ENCODE measurements at places on chromosomes 5 and 9.
A peak's percentile ranks its signal among the peaks of the same experiment; 100 is the strongest.

DNA sequence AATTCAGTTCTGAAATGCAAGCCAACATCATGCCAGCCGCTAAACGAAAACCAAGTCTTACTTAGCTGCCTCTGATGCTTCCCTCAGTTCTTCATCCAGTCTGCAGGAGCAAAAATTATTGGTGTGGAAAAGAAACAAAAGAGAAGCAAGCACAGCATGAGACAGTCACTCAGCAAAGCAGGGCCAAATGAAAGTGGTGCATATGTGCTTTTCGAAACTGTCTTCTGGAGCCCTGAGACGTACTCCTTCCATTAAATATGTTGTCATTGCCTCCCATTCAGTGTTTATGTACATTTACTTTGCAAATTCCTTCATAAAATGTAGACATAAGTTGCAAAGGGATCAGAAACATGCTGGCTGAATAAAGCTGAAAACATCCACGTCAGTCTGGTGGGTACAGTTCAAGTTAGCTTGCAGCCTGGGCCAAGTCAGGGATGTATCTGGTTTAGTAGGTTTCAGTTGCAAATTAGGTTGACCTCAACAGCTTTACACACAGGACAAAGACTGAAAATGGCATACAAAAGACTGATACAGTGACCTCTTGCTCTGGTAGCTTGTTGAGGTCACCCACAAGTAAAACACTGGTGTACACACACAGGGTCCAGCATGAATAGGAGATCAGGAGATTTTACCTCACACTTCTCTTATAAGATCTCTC, 139.7 kb upstream of the PCA3 start:
- DNase-seq, result no peak

DNA sequence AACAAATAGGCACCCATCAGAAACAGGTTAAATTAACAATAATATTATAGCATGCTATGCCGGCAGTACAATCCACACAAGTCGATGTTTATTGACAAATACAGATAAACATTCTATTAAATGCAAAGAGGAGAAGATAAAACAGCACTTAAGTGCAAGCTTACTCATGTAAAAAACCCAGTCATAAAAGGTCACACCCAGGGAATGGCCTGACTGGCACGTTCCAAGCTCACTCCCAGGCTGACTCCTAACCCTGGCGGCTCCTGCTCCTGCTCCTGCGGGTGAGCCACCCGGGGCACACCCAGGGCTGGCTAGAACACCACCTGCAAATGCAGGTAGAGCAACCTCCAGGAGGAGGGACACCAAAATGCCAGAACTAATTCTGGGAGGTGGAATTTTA, 66.9 kb downstream of the SEMA4D start:
- DNase-seq, result peak; percentile 56

DNA sequence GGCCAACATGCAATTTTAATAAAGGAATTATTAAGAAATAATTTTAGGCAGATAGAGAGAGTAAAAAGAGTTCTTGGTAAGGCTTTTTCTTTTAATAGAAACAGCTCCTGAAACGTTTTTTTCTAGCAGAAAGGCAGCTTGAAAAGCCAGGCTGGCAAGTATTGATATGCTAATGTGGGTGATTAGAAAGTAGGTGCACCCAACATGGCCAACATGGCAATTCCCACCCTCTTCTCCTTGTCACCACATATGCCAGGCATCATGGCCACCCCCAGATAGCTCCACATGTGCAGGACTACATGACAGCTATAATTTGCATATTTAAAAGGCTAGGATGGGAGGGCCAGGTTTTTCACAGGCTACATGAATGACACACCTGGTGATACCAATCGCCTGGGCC, 615.2 kb downstream of the PTPRD start:
- no peak for DNase-seq

DNA sequence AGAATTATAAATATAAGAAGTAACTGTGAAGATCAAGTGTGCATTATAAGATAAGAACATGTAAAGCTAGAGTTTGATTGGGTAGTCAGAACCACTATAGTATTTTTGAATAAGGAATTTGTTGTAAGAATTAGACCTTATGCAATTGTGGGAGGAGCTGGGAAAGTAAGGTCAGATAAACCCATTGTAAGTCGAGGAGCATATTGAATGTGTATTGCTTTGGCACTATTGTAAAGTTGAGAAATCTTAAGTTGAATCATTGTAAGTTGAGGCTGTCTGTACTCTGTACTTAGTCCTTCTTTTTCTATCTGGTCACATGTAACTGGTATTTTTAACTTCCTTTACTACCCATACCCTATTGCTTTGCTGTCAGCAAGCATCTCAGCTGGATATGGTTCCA, 158.7 kb downstream of the CCDC171 start:
- no peak for DNase-seq

DNA sequence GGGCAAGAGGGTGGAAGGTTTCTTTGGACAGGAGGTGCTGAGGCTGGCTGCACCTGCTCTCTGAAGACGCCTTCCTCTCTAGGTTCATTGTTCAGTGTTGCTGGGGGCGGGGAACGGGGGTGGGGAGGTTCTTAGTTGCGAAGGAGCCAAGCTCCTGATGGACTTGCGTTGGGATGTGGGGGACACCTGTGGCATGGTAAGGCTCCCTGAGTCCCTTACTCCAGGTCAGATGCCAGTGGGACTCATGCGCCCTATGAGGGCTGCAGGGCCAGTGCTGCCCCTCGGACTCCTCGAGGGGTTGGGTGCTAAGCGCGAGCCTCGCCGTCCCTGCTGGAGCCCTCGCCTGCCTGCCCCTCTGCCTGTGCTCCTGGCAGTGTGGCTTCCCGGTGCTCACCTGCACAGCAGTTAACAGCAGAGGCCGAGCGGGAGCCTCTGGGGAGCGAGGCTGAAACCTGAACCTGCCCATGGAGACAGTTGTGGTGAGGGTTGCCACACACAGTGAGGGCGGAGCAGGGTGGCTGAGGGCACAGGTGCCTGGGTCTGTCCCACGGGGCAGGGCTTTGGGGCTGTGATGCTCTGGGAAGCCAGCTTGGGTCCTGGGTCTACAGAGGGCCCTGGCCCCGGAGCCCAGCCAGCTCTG, 5.5 kb downstream of the RNU6ATAC start:
- no peak for DNase-seq

GRCh38 chr9:97601228-97601898, 31.8 kb downstream of the TSTD2 start:
- DNase-seq, result no peak

GRCh38 chr9:135343837-135344522, 135.6 kb upstream of the PPP1R26 start:
- peak; percentile 88 for DNase-seq

DNA sequence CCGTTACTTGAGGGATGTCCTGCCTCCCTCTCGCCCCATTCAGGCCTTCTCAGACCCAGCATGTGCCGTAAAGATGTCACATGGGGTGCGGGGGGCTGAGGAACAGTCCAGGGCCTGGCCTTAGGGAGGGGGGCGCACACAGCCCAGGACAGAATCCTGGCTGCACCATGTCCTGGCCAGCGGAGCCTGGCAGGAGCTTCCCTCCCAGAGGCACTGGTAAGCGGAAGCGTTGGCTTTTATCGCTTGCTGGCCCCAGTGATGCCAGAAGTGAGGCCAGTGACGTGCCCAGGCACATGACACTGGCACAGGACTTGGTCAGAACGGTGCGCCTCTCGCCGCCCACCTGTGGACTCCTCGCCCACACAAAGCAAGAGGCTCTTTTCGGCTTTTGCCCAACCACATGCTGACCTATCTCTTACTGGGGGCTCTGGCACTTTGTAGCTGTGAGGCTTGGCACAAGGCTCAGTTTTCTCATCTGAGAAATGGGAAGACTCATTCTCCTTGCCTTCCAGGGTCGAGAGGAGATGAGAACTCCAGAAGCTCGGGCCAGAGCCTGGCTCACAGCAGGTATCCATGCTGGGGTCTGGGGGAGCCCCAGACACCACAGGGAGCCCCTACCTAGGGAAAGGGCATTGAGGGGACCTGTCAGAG, 59.0 kb downstream of the LMX1B start:
- DNase-seq, result no peak
